ENCODE measurements at places on chromosomes 12 and 14. TPM values are rescaled to one million over a fixed set of nuclear protein-coding genes. Genes with fewer than 3 reads are reported as not detected.

CCDC175 gene
- not detected for polyA plus RNA-seq

APOLD1 gene
- polyA plus RNA-seq: 7.3 TPM

KRT2 gene
- polyA plus RNA-seq: not detected

MYBPC1 gene
- not detected for polyA plus RNA-seq

MYH6 gene
- polyA plus RNA-seq: not detected

PTPN21 gene
- 76.7 TPM for polyA plus RNA-seq

DAZAP2 gene
- polyA plus RNA-seq: 323 TPM

REM2 gene
- 0.74 TPM for polyA plus RNA-seq

PTPRQ gene
- 0.60 TPM for polyA plus RNA-seq

RARG gene
- polyA plus RNA-seq: 22.0 TPM

OSGEP gene
- 39.4 TPM for polyA plus RNA-seq

HSPA2 gene
- polyA plus RNA-seq: 6.2 TPM

KRT78 gene
- polyA plus RNA-seq: not detected

FZD10 gene
- 0.47 TPM for polyA plus RNA-seq

TAS2R8 gene
- polyA plus RNA-seq: not detected

SPTB gene
- 0.63 TPM for polyA plus RNA-seq

DIO3 gene
- polyA plus RNA-seq: 13.9 TPM

ARHGAP9 gene
- 9.5 TPM for polyA plus RNA-seq

TAS2R9 gene
- not detected for polyA plus RNA-seq

EIF2S3B gene
- polyA plus RNA-seq: 1.5 TPM

SCN8A gene
- polyA plus RNA-seq: 0.43 TPM

GAS2L3 gene
- 1.0 TPM for polyA plus RNA-seq

PZP gene
- 0.34 TPM for polyA plus RNA-seq

MGP gene
- polyA plus RNA-seq: 259 TPM

TESPA1 gene
- polyA plus RNA-seq: 3.4 TPM

PDZRN4 gene
- polyA plus RNA-seq: 3.4 TPM

AICDA gene
- polyA plus RNA-seq: not detected

IRAK3 gene
- polyA plus RNA-seq: 7.3 TPM

CPNE6 gene
- 0.55 TPM for polyA plus RNA-seq

RD3L gene
- not detected for polyA plus RNA-seq

LRRC10 gene
- not detected for polyA plus RNA-seq

MFAP5 gene
- polyA plus RNA-seq: 106 TPM

DBX2 gene
- polyA plus RNA-seq: not detected

KITLG gene
- 9.5 TPM for polyA plus RNA-seq

CCDC59 gene
- polyA plus RNA-seq: 72.5 TPM
